ENCODE measurements at places on chromosomes 6 and 20. TPM values are rescaled to one million over a fixed set of nuclear protein-coding genes. Genes with fewer than 3 reads are reported as not detected.

The FOXQ1 gene
- total RNA-seq, result 2.8 TPM

- H3K4me3 ChIP-seq, result no peak overlapping the region
- H3K27ac ChIP-seq, result no peak overlapping the region
- no peaks in the 10 kb centered on the region for H3K4me1 ChIP-seq
- H3K36me3 ChIP-seq, result no peaks in the 10 kb centered on the region
Measured at GRCh38 chr20:54545676-54546358, 70.4 kb downstream of the DOK5 start.

The TBXT gene
- total RNA-seq, result not detected

- peaks cover 5% of the 10 kb centered on the region for H3K4me1 ChIP-seq
- no peaks in the 10 kb centered on the region for H3K36me3 ChIP-seq
- H3K27me3 ChIP-seq, result no peaks in the 10 kb centered on the region
- peak; percentile 68 for DNase-seq
- H3K4me3 ChIP-seq, result no peak overlapping the region
- H3K27ac ChIP-seq, result peak overlapping the region; percentile 54
Measured at GRCh38 chr20:17835240-17835933, 133.2 kb downstream of the SNX5 start.

- DNase-seq, result no peak
- no peak overlapping the region for H3K27ac ChIP-seq
- H3K4me1 ChIP-seq, result no peaks in the 10 kb centered on the region
- H3K36me3 ChIP-seq, result no peaks in the 10 kb centered on the region
- no peak overlapping the region for H3K4me3 ChIP-seq
Measured at GRCh38 chr6:81929828-81930227, 177.3 kb upstream of the TENT5A start.

The SCRT2 gene
- not detected for total RNA-seq

DNA sequence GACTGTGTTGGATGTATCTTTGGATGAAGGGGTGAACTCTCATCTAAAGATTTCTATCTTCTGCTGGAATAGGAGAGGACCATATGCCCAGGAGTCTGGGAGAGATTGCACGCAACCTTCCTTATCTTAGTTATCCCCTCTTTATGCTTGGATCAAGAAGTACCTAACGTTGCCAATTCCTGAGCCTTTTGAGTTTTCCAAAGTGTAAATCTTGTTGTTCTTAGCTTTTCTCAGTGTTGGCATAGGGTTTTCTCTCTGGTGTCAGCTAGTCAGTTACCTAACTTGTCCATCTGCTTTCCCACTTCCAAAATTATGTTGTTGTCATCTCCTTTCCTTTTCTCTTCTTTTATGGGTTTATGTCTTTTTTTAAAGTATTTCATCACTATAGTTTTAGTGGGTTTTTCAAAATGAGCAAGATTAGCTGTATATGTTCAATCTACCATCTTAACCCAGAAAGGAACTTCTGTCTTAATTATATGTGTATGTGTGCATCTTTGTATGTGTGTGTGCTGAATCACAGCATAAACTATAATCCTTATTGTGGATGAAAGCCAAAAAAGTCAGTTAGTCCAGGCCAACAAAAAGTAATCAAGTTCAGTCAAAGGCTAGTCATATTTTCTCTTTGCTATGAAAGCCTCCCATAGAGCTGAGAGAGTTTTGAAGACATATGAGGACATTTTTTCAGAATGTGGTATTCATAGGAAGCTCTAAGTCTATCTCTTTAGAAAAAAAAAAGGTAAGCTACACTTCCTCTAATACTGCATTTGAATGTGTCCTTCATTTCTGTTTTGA is 72.1 kb downstream of the KHDC1L start:
- H3K36me3 ChIP-seq, result no peaks in the 10 kb centered on the region
- H3K4me1 ChIP-seq, result no peaks in the 10 kb centered on the region
- no peak overlapping the region for H3K4me3 ChIP-seq

The NNAT gene
- 0.69 TPM for total RNA-seq

GRCh38 chr6:170175644-170176135 is 115.2 kb downstream of the DLL1 start:
- no peak for DNase-seq
- H3K4me1 ChIP-seq, result peaks cover 7% of the 10 kb centered on the region
- H3K4me3 ChIP-seq, result peak overlapping the region; percentile 25
- H3K36me3 ChIP-seq, result no peaks in the 10 kb centered on the region

The PTK6 gene
- 0.12 TPM for total RNA-seq

DNA sequence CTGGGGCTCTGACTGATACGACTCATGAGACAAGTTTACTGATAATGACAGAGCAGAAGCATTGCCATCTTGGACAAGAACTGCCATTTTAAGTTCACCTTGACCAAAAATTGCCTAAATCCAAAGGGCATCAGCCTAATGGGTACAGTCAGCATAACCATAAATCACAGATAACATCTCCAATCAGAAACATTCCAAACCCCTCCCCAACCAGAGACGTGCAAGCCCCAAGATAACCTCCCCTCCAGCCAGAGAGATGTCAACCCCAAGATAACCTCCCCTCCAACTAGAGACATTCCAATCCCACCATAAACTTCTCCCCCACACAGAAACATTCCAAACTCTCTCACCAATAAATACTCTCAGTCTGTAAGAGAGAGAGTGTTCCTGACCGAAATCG is 10.5 kb downstream of the GPLD1 start:
- no peaks in the 10 kb centered on the region for H3K27me3 ChIP-seq
- no peaks in the 10 kb centered on the region for H3K4me1 ChIP-seq
- H3K4me3 ChIP-seq, result no peak overlapping the region
- no peak for DNase-seq

The COL19A1 gene
- total RNA-seq, result not detected

- no peaks in the 10 kb centered on the region for H3K4me1 ChIP-seq
- H3K27me3 ChIP-seq, result no peaks in the 10 kb centered on the region
- no peak for DNase-seq
- H3K4me3 ChIP-seq, result no peak overlapping the region
- no peaks in the 10 kb centered on the region for H3K36me3 ChIP-seq
- no peak overlapping the region for H3K27ac ChIP-seq
Measured at GRCh38 chr6:18439581-18439980, 52.4 kb downstream of the RNF144B start.

The OR2J3 gene
- 0.05 TPM for total RNA-seq

GRCh38 chr6:112780498-112781096 is 433.5 kb downstream of the RFPL4B start:
- no peaks in the 10 kb centered on the region for H3K4me1 ChIP-seq
- peak; percentile 76 for DNase-seq
- H3K27ac ChIP-seq, result no peak overlapping the region

DNA sequence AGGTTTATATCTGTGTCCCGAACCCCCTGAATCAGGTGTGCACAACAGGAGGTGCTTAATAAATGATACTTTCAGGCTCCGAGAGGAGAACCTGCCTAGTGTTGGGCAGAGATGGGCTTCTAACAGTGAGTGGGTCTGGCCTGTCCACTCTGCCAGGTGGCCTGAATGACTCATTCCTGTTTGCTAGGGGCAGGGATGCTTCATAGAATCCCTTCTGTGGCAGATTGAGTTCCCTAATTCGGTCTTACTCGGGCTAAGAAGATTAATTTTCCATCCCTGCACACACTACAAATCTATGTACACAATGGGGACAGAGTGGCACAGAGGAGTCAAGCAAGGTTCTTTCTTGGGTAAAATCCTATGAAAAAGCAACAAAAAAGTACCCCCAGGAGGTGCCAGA is 19.8 kb downstream of the SDC4 start:
- H3K4me1 ChIP-seq, result no peaks in the 10 kb centered on the region
- H3K27ac ChIP-seq, result no peak overlapping the region
- DNase-seq, result no peak
- H3K36me3 ChIP-seq, result no peaks in the 10 kb centered on the region

Measured in ovary (tissue), 10 donors.